ENCODE measurements at places on chromosomes 3 and 15. TPM values are rescaled to one million over a fixed set of nuclear protein-coding genes. Genes with fewer than 3 reads are reported as not detected.
A peak's percentile ranks its signal among the peaks of the same experiment; 100 is the strongest.

- no peak for DNase-seq
These were observed 399 bp upstream of the SUCLG2 start for GRCh38 chr3:67654844-67655177.

- DNase-seq, result no peak
These were observed 30.6 kb downstream of the SPG21 start for GRCh38 chr15:64959128-64959527.

DNA sequence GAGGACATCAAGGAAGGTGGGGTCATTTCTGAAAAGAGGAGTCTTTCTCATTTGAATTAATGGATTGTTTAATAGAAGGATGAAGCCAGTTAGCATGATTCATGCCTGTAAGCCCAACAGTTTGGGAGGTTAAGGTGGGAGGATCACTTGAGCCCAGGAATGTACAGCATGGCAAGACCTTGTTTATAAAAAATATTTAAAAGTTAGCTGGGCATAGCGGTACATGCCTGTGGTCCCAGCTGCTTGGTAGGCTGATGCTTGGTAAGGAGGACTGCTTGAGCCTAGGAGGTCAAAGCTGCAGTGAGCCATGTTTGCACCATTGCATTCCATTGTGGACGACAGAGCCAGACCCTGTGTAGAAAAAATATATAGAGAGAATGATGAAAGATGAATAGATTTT, 165.5 kb downstream of the ALCAM start:
- peak; percentile 34 for DNase-seq

- DNase-seq, result no peak
These were observed 16.3 kb downstream of the RGMA start for GRCh38 chr15:93072411-93073394.

GRCh38 chr3:79086514-79086913, 681.3 kb downstream of the ROBO1 start:
- DNase-seq, result no peak

DNA sequence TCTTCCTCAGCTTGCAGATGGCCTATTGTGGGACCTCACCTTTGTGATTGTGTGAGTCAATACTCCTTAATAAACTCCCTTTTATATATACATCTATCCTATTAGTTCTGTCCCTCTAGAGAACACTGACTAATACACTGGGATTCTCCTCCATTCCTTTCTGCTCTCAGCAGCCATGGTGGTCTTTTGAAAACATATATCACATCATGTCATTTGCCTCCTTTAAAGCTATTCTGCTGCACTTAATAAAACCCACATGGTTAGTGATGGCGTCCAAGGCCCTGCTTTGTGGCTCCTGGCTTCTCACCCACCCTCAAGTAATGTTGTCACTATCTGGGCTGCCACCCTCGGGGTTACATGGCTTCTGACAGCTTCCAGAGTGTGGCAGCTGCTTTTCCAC, 169.5 kb downstream of the CADPS start:
- no peak for DNase-seq

DNA sequence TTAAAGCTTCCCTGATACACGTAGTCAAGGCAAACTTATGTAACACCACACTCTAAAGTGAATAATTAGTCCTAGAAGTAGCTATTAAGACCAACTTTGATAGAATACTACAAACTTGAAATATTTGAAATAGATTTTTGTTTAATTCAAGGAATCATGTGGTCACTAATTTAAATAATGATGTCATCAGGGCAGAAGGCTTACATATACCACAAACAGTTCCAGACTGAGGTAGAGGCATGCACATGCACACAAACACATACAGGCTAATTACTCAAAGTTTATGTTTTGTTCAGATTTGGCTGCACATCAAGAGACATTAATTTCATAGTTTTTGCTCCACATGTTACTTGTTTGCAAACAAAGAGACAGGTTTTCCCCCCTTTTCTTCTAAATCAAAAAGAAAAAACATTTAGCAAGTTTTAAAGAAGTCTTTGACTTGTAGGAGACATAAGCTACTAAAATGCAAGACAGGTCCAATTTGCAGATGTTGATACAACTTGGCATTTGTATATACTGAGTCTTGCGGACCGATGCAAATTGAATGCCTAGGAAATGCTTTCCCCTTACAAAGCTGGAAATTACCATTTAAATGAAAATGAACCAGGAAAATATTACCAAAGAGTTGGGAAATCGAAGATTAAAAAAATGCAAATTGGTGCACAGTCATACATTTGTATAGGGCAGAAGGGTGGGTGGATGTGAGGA, 594.8 kb downstream of the MAGI1 start:
- no peak for DNase-seq

- no peak for DNase-seq
These were observed 36.0 kb downstream of the PHLDB2 start for GRCh38 chr3:111895071-111895470.

DNA sequence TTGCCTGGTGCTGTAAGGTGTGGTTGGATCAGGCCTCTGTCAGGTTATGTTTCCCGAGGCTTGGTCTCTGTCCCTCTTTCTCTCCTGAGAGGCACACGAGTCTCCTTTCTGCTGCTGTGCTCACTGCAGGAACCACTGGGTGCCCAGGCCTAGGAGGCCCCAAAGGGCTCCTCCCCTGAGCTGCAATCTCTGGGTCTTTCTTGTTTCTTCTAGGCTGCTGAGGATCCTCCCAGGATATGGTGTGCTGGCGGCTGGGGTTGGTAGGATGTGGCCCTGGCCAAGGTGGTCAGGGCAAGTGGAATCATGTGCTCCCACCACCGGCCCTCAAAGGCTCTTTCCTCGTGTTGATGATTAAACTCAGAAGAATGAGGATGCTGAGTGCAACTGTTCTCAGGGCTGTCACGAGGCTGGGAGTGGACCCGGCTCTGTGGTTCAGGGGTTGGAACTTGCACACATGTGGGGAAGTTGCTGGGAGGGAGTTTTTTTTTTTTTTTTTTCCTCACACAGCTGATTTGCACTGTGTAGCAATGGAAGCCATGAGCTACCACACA, 43.6 kb upstream of the CTSH start:
- DNase-seq, result peak; percentile 98

- DNase-seq, result peak; percentile 88
These were observed 33.9 kb downstream of the MYO5C start for GRCh38 chr15:52261498-52262242.

- DNase-seq, result no peak
These were observed 49.2 kb upstream of the P3H2 start for GRCh38 chr3:190169877-190170276.

- no peak for DNase-seq
These were observed 220.5 kb downstream of the TP63 start for GRCh38 chr3:189851682-189852081.

DNA sequence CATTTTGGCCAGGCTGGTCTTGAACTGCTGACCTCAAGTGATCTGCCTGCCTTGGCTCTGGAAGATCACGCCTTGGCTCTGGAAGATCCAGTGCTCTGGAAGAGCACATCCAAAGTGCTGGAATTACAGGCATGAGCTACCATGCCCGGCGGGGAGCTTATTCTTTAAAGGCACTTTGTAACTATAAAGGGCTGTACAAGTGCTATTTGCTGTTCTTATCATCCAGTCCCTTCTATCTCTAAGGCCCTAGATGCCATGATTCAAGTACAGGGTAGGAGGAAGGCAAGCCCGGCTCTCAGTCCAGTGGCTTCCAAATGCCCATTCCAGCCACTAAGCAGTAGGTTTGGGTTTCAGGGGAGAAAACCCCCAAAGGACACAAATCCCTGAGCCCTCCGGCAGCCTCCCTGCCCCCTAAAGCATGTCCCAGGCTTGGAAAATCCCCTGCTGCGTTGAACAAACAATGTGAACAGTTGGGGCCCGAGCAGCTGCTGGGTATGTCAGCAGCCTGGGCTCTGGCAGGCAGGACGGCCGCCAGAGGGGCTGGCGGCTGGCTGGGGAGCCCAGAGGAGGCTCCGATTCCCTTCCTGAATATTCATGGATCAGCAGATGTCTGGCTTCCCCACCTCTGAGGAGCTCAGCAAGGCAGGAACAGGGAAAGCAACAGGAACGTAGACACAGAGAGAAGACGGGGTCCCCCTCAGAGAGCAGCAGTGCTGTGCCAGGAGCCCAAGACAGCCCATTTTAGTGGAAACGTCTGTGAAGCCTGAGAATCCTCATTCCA, 7.7 kb downstream of the IGDCC4 start:
- DNase-seq, result no peak

DNA sequence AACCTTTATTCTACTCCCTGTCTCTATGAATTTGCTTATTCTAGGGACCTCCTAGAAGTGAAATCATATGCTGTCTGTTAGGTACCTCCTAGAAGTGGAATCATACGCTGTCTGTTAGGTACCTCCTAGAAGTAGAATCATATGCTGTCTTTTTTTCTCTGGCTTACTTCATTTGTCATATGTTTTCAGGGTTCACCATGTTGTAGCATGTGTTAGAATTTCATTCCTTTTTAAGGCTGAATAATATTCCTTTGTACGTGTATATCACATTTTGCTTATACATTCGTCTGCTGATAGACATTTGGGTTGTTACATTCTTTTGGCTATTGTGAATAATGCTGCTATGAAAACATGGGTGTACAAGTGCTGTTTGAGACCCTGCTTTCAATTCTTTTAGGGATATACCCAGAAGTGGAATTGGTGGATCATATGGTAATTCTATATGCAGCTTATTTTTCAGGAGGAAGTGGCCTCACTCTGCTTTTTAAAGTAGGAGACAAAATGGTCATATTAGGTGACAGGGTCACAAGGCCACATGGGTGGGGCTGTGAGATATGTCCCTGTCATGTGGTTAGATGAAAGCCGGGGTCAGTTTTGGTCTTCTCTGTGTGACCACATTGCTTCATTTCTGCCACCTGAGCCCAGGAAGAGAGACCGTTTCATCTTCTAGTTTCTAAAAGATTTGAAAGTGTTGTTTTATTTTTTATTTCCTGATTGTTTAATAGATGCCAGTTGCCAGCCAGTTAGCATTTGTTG, 76.7 kb downstream of the FLNB start:
- no peak for DNase-seq

DNA sequence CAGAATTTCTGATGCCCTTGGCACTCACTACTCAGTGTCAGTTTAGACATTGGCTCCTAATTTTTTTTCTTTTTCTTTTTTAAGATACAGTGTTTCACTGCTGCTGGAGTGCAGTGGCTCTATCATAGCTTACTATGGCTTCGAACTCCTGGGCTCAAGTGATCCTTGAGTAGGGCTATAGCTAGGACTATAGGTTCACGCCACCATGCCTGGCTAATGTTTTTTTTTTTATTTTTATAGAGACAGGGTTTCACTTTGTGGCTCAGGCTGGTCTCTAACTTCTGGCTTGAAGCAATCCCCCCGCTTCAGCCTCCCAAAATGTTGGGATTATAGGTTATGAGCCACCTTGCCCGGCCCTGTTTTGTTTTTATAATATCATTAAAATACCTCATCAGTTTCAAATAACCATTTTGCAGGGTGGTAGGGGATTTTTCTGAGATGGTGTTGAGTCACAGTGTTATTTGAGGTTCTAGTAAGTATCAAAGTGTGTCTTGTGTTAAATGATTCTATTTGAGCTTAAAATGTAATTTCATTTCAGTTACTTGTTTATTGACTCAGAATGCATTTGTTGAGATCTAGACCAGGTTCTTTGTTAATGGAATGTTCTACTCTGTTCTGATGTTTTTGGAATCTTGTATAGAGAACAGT, 7.0 kb downstream of the FNDC3B start:
- no peak for DNase-seq

DNA sequence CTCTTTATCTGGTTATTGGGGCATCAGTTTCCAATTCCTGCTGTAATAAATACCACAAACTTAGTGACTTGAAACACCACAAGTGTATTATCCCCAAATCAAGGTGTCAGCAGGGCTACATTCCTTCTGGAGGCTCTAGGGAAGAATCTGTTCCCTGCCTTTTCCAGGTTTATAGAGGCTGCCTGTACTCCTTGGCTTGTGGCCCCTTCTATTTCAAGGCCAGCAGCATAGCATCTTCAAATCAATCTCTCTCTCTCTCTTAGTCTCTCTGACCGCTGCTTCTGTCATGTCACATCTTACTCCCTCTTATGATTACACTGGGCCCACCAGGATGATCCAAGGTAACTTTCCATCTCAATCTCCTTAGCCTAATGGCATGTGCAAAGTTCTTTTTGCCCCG, 44.9 kb upstream of the CA12 start:
- DNase-seq, result no peak

- no peak for DNase-seq
These were observed 16.9 kb upstream of the SCAMP5 start for GRCh38 chr15:74978503-74978902.

DNA sequence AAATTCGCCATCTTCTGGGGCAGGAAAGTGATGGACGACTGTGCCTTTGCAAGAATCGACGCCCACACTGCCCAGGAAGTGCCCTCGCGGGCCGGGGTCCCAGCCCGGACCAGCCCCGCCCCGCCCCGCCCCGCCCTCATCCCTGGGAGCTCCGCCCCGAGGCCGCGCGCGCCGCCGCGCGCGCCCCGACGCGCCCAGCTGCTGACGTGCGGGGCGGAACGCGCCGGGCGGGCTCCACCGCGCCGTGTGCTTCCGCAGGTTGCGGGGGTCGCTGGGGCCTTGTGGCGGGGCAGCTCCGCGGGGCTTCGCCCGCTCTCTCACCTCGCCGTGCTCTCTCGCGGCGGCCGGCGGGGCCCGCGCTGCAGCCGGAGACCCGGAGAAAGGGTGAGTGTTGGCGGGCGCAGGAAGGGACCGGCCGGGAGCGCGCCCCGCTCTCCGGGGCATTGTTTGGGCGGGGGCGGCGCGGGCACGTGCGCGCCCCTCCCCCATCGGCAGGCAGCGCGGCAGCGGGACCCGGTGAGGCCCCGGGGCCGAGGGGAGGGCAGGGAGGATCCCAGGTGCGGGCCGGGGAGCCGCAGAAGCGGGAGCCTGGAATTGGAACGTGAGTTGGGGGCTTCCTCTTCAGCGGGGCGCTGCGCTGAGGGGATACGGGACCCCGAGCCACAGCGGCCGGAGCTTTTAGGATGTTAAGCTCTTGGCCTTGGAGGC, at the start of gene YEATS2:
TSS of gene YEATS2 (plus strand) at position 188 of the 708 bp plus-strand sequence. CDS start 17,366 bp downstream, outside the sequence.
- DNase-seq, result no peak

DNA sequence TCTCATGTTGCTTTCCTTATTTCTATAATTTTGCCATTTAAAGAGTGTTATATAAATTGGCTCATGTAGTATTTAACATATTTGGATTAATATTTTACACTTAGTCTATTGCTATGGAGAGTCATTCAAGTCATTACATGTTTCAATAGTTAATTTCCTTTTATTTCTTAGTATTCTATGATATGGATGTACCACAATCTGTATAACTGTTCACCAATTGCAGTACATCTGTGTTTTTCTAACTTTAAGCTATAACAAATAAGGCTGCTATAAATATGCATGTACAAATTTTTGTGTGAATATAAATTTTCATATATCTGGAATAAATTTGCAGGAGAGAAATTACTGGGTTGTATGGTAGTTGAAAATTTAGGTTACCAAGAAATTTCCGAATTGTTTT, 993.4 kb downstream of the NAALADL2 start:
- no peak for DNase-seq

DNA sequence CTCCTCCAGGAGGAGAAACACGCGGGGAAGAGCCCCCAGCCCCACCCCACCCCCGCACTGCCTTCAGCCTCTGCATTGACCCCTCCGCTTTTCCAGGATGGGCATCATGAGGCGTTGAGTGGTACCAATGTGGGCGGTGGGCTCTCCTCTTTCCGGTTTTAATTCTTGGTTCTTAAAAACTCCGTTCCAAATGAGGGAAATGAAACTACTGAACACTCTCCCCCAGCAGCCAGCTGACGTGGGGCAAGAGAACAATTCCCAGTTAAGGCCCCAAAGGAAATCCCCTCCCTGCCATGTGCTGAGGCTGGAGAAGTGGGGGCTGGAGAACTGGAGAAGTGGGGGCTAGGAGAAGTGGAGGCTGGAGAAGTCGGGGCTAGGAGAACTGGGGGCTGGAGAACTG, 5.3 kb upstream of the NRROS start:
- no peak for DNase-seq

The ANKRD34C gene
- not detected for total RNA-seq

The CAMP gene
- not detected for total RNA-seq

The WDR49 gene
- total RNA-seq, result not detected

The MYEF2 gene
- total RNA-seq, result 34.6 TPM

The TMEM44 gene
- total RNA-seq, result 16.2 TPM

The C3orf85 gene
- total RNA-seq, result not detected
